NAMALWA (cell line): ENCODE measurements at places on chromosomes 1 and 21.

- no peak for DNase-seq
Measured at GRCh38 chr1:64920941-64921589, 45.3 kb downstream of the JAK1 start.

DNA sequence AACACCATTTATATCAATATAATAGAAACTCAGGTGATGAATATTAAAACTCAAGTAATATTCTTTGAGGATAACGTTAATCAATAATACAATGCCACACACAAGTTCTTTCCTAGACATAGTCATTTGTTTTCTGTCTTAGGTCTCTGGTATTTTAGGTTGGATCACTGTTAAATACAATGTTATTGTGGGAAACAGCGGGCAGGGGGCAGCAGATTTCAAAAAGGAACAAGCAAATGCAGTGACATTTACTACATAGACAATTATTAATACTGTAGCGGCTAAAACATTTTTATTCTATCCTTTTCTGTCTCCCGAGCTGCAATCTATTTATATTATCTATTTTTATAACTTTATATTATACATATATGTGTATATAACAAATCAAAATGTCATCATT, 186.4 kb upstream of the ZNHIT6 start:
- peak; percentile 70 for DNase-seq

- DNase-seq: no peak
Measured at GRCh38 chr1:148372731-148373130, 110.4 kb downstream of the PPIAL4G start.

GRCh38 chr1:85275701-85276214, 674 bp downstream of the BCL10 start:
- peak; percentile 81 for DNase-seq

DNA sequence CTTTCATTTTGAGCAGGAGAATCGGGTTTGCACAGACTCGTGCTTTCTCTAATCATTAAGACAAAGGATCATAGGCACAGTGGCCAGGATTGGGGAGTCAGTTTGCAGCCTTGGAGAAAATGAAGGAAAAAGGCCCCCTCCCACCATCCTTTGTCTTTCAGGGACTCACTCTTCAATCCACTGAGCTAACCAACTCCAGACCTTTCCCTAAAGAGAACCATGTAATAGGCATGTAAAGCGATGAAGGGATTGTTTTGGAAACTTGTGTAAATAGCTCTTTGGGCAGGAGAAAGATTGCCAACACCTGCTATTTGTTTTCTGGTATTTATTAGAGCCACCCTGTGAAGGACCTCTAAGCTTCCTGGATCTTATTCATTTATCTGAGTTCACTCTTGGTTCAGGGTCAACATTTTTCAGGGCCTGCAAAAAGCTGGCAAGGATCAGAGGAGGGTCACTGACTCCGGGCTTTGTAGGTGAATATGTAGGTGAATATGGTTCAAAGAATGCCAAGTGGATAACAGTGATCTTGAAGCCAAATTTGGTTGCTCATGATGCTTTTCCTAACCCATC, 192.6 kb upstream of the FGGY start:
- no peak for DNase-seq

GRCh38 chr1:12405325-12406210, 175.7 kb downstream of the VPS13D start:
- no peak for DNase-seq

- no peak for DNase-seq
Measured at GRCh38 chr1:30273021-30273325, 450.4 kb downstream of the MATN1 start.

GRCh38 chr21:35843911-35844667, 216.2 kb downstream of the SETD4 start:
- no peak for DNase-seq

DNA sequence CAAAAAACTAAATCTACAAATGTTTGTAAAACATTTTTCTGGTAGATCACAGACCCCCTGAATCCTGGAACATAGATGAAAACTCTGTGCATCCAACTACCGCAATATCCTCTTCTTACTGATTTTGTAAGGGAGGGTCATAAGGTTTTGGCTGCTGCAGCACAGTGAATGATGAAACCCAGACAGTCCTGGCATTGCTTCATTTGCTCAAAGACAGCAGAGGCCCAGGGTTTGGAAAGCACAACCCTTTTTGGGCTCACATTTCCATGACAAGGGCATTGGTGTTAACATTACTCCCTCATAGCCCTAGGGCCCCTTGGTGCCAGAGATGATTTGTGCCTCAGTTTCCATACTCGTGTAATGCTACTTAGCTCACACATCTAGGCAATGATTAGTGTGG, 51.2 kb downstream of the PLXNA2 start:
- no peak for DNase-seq

DNA sequence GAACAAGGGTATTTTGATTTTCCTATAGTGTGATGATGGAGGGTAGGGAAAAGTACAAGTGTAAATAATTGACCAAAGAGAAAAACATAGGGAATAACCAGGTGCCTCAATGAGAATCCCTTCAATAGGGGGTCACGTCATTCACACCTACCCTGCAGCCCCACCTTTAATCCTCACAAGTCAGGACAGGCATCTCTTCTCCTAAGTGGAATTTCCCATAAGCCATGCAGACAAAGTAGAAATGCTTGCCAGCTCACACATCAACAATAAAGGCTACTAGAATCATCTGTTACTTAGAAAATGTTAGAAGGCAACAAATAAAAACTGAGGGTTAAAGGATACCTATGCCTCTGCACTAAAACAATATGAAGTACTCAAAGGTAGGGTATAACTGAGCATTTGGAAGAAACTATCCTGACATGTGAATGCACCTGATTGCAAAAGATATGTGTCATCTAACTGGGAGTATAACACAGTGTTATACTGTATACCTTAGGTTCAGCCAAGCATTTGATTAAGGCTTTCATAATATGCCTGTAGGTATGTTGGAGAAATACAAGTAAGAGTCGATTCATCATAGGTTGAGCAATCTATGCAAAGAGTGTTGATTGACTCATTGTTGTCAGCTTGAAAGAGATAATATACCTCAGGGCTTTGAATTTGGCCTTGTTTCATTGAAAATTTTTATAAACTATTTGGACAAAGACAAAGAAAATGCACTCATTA, 32.4 kb upstream of the ATP1A1 start:
- no peak for DNase-seq

DNA sequence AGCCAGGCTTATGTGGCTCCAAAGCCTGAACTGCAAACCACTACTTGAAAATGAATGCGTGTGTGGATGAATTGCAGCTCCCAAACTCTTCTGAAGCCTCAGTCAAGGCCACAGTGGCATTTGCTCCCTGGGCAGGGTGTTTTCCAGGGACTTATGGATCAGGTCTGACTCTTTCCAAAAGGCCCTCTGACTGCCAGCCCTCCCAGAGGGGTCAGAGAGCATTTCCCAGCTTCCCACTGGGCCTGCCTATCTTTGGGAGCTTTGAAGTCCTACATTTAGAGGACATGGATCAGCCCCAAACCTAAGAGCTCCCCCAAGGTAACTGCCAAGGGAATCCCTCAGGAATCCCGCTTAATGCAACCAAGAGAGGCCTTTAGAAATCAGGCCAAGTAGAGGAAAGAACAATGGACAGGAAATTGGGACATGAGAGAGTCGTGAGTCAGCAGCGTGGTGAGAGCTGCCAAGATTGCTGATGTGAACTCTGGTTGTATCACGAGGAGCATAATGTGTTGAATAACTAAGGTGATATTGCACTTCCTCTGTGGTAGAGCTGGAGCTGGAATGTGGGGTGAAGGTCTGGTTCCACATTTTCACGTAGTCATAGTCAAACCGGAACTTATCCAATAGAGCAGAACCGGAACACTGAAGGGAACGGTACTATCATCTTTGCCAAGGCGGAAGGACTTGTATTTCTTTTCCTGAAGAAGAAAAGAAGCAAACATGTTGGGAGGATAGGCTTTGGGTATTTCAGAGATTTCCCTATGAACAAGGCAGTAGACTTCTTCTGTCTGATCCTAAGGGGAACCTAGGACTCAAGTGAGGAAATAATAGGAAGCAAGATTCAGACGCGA, 99.4 kb upstream of the JUN start:
- DNase-seq: no peak

GRCh38 chr1:226121587-226122400, 59.3 kb downstream of the H3-3A start:
- DNase-seq: peak; percentile 87

DNA sequence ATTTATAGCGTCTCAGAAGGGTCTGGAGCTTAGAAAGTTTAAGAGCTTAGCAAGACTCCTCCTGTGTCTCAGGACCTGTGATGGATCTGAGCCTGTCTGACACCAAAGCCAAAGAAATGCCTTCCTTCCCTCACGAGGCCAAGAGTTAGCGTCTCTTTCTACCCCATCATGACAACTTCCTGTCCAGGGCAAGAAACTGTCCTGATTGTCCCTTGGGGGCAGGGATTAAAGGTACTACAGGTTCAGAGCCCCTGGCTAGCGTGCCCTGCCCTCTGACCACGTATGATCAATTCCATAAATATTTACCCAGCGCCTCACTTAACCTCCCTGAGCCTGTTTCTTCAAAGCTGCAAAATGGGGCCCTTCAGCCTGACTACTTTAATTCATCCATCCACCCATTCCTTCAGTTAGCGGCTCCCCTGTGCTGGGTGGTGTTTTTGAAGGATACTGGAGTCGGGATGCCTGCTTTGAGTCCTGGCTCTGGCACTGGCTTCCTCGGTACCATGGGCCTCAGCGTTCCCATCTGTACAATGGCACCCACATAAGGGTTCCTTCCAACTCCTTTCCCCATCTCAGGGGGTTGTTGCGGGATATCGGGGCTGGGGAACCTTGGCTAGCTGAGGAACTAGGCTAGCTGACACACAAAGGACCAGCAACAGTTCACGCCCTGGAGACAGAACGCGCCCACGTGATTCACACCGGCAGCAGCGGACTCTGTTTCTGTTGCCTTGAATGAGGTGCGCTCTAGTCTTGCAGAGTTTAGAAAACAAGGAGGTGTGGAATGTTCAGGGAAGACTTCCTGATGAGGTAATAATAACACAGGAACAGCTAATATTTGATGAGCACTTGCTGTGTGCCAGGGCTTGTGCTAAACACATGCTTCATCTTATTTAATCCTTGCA, 23.0 kb upstream of the EPHA2 start:
- DNase-seq: no peak

DNA sequence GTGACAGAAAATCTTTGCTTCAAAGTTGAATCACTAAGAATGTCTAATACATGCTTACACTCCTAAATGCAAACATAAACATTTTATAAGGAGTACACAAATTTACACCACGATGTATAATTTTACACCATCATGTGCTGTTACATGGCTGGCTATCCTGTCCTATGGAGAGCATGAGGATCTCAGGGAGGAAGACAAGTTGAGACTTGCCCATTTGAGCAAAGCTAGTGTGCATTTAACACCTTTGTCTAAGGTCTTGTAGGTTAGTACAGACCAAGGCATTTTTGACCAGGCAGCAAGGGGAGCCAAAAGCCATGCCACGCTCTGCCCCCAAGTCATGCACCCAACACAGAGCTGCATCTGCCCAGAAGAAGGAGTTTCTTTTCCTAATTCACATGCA, 14.5 kb upstream of the COG2 start:
- DNase-seq: no peak

DNA sequence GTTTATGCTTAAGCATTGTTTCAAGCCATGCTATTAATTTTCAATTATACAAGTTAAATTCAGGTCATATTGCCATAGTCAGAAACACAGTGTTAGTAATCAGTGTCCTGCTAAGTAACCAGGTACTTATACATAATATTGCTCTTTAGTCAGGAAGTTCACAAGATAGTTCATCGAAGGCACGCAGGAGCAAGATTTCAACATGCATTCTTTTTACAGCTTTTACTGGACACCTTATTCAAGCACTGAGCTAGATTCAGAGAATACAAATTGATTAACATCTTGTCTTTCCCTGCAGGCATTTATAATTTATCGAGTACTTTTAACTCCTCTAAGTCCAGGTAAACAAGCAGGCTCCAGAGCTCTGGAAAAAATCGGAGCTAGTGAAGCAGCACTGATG, 202.3 kb upstream of the BRINP3 start:
- DNase-seq: no peak

GRCh38 chr1:172442843-172443565, 865 bp downstream of the PIGC start:
- no peak for DNase-seq

DNA sequence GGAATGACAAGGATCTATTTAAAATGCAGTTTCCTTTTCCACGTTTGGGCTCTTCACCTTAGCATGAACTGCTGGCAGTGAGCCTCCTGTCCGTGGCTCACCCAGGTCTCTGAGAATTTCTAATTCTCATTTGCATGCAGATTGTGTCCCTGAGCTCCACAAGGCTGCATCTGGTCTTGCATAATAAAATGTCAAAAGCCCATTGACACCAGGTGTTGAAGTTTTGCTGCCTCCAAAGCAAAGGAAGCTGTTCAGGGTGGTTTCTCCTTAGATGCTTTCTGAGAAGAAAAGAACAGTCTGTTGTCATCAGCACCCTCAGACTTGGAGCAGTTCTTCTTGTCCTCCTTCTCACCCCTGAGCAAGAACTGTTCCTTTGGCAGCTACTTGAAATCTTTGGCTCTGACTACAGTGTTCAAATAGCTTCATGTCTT, 433.1 kb upstream of the KAZN start:
- no peak for DNase-seq

GRCh38 chr1:18183533-18183932, 75.9 kb downstream of the IGSF21 start:
- no peak for DNase-seq

GRCh38 chr1:22861764-22862440, 110.8 kb downstream of the LACTBL1 start:
- DNase-seq: peak; percentile 26

DNA sequence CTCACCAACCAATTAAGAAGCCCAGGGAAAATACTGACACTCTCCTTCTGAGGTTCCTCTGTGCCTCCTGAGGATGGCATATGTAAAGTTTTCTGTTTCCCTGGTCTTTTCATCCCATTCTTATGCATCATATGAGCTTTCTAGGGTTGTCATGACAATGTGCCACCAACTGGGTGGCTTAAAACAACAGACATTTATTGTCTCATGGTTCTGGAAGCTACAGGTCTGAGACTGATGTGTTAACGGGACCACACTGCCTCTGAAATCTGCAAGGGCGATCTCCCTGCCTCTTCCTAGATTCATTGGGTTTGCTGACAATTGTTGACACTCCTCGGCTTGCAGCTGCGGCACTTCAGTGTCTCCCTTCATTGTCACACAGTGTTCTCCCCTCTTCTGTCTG, 308.4 kb downstream of the RGS7 start:
- no peak for DNase-seq

DNA sequence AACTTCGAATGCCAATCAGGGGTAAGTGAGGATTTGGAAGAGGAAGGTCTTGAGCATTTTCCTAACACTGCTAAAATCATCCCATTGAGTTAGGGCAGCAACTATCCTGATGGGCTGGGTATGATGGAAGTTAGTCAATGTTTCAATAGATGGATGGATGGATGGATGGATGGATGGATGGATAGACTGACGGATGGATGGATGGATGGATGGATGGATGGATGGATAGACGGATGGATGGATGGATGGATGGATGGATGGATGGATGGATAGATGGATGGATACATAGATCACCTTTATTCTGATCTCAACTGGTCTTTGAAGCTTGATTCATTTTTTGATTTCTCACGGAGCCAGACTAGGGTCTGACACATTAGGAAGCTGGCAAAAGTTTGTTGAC, 2.3 kb upstream of the CLDN14 start:
- DNase-seq: no peak
